ENCODE measurements at places on chromosomes 4 and X. TPM values are rescaled to one million over a fixed set of nuclear protein-coding genes. Genes with fewer than 3 reads are reported as not detected.

MAGEA8 gene
- total RNA-seq: not detected

RPS6KA6 gene
- total RNA-seq: not detected

CLDN22 gene
- 0.60 TPM for total RNA-seq

FMR1NB gene
- not detected for total RNA-seq

Measured in natural killer cell (primary cell).